Amniotic epithelial cell (primary cell): ENCODE measurements at places on chromosomes 13 and 19.

DNA sequence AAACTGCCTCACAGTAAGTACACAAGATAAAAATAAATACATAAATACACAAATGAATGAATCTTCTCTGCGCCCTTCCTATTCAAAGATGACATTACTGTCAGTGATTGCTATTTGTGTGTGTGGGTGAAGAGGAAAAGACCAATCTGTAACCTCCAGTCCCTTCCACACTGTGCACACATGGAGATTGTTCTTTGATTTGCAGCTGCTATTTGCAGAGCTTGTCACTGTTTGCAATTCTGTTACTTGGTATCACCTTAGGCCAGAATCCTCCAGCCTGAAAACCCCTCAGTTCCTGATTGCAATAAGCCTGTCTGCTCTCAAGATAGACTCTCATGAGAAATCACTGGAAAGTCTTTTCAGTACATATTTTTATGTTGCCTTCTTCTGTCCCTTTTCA is 1314.9 kb downstream of the PCDH9 start:
- no peak for DNase-seq

GRCh38 chr19:30344446-30345425 is 27.4 kb upstream of the ZNF536 start:
- no peak for DNase-seq

DNA sequence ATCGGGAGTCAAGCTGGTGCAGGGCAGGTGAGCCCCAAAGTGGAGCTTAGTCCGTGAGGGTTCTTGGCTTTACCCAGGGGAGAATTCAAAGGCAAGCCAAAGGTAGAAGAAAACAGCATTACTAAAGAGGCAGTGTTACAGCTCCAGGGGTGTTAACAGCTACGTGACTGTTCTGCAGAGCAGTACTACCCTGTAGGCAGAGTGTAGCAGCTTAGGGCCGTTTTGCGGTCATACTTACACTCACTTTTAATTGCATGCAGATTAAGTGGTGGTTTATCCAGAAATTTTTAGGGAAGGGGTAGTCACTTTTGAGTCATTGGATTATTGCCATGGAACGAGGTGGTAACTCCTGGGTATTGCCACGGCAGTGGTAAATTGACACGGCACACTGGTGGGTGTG is 482.2 kb downstream of the SLITRK5 start:
- DNase-seq = no peak

DNA sequence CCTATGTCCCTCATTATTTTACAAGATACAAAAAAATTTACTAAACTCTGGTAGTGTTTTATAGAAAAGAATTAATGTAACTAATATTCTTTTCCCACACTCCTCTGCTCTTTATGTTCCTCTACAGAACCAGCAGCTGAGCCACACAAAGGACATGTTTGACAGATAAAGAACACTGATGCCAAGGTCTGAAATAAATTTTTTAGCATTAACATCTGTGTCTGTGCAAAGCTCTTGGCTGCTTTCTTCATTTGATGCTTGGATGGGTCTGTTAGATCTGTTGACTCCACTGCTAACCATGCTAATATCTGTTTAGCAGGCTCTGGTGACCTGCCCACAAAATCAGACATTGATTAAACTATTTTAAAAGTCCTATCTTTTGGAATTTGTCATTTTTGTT is 2363.8 kb downstream of the PCDH9 start:
- no peak for DNase-seq

DNA sequence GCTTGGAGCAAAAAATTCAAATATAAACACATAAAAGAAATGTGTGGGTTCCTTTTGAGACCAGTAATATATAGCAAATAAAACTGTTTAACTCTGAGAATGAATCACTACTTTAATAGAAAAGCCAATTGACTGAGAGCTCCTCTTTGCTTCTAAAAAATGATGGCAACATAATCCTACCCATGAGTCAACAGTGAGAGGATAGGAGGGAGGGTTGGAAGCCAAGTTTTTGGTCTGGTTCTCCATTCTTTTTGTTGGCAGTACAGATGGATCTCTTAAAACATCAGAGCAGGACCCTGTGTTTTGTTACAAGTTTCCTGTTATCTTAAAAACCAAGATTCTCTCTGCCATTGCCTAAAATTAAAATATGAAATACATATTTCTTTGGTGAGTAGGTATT is 50.0 kb upstream of the POSTN start:
- DNase-seq = peak; percentile 89

- DNase-seq = no peak
Observed at GRCh38 chr19:16516923-16517610, 20.9 kb downstream of the C19orf44 start.

GRCh38 chr13:31444266-31444856 is 244.6 kb downstream of the B3GLCT start:
- no peak for DNase-seq

DNA sequence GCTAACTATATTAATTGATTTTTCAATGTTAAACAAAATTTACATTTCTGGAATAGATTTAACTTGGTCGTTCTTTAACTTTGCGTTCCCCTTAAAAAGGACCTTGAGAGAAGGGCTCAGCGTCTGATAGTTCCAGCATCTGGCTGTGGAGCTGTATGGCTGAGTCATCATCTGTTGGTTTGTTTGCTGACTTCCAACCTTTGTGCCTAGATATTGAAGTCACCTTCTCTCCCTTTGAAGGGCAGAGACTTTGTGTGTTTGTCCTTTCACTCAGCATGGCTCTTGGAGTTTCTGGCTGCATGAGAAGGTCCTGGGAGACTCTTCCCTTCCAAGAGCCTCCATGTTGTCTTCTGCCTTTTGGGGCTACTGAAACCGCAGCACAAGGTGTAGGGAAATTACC is 16.6 kb upstream of the IRS2 start:
- no peak for DNase-seq

DNA sequence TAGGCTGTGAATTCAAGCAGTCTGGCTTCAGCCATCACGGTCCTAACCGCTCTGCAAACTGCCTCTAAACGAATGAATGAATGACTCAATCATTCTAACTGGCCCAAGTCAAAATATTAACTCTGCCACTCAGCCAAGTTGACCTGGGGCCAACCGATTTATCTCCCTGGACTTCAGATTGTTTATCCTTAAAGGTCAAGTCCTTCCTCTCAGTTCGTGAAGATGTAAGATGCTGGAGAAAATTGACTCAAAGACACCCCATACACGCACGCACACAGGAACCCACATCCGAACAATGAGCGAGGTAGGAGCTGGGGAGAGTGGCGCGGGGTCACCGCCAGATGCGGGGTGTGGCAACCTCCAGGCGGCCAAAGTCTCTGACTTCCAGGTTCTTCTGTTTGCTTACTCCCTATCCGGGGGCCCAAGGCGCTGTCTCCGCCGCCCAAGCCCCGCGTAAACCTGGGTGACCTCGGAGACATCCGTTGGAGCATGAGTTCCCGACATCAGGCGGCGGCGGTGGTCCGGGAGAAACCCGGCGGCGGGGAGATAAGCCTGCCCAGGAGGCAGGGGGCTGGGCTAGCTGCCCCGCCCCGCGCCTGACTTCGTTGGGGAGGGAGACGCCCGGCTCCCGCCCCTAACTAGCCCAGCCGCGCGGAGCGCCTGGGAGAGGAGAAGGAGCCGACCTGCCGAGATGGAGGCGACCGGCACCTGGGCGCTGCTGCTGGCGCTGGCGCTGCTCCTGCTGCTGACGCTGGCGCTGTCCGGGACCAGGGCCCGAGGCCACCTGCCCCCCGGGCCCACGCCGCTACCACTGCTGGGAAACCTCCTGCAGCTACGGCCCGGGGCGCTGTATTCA is at the start of gene CYP2S1:
TSS of gene CYP2S1 (plus strand) at position 646 of the 856 bp plus-strand sequence. CDS start at position 692, 46 bp downstream.
- no peak for DNase-seq

DNA sequence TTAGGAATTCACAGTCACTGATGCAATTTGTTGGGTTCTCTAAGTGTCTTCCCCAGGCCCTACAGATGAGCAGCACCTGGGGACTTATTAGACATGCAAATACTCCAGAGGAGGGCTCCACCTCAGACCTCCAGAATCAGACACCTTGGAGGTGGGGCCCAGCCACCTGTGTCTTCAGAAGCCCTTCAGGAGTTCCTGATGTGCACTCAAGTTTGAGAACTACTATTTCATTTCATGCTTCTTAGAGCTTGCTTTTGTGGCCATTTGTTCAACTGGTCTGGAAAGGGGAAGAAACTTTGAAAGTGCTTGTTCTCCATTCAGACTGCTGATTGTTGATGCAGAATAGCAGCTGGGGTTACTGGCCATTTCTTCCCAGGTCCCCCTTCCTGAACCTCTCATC is 472.0 kb downstream of the COG6 start:
- DNase-seq = no peak

- DNase-seq = no peak
Observed at GRCh38 chr19:13902993-13903555, 2.8 kb downstream of the BRME1 start.

GRCh38 chr13:25541434-25542123 is 169.8 kb downstream of the ATP8A2 start:
- no peak for DNase-seq

- DNase-seq = no peak
Observed at GRCh38 chr13:37102896-37103295, 2.6 kb downstream of the CSNK1A1L start.

DNA sequence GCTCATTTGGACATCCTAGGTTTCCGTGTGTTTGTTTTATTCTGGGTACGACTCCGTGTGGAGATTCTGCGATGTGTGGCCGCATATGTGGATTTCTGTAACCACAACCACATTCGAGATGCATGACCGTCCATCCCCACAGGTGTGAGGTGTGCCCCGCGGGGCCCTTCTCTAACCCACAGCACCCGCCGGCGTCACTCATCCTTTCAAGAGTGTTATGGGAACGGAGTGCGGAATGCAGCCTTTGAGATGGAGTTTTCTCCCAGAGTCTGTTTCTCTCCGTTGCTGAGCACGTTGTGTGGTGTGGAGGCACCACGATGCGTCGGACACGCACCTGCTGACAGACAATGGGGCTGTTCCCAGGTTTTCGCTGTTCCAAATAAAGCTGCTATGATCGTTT is 40.0 kb downstream of the C13orf46 start:
- DNase-seq = no peak

- no peak for DNase-seq
Observed at GRCh38 chr13:74625541-74625940, 491.3 kb upstream of the KLF12 start.

DNA sequence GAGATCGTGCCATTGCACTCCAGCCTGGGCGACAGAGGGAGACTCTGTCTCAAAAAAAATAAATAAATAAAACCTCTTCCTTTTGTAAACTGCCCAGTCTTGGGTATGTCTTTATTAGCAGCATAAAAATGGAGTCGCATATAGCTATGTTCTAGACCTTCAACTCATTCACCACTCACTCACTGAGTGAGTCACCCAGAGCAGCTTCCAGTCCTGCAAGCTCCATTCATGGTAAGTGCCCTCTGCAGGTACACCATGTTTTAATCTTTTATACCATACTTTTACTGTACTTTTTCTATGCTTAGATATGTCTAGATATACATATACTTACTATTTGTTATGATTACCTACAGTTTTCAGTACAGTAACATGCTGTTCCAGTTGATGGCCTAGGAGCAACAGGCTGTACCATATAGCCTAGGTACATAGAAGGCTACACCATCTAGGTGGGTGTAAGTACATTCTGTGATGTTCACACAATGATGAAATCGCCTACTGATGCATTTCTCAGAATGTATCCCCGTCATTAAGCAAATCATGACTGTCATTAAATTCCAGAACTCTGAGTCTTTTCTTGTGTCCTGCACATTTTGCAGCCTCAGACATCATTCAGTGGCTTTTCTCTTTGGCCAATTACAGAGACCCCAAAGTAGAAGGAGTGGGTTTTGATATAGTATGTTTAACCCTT is 13.7 kb upstream of the FARP1 start:
- DNase-seq = peak; percentile 45

- DNase-seq = no peak
Observed at GRCh38 chr19:13668964-13669363, 95.4 kb upstream of the MRI1 start.

DNA sequence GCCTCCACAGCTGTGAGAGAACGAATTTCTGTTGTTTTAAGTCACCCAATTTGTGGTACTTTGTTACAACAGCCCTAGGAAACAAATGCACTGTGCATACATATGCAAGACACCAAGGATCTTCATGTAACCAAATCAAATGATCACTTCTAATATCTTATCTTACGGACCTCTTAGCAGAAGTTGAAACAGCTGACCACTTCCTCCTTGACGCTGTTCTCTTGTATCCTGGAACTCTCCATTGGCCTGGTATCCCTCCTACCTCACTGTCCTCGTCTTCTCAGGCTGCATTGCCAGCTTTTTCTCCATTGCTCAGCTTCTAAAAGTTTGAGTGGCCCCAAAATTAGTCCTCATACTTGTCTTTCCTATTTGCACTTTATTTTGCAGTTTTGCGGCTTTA is 200.4 kb downstream of the DLEU7 start:
- no peak for DNase-seq

DNA sequence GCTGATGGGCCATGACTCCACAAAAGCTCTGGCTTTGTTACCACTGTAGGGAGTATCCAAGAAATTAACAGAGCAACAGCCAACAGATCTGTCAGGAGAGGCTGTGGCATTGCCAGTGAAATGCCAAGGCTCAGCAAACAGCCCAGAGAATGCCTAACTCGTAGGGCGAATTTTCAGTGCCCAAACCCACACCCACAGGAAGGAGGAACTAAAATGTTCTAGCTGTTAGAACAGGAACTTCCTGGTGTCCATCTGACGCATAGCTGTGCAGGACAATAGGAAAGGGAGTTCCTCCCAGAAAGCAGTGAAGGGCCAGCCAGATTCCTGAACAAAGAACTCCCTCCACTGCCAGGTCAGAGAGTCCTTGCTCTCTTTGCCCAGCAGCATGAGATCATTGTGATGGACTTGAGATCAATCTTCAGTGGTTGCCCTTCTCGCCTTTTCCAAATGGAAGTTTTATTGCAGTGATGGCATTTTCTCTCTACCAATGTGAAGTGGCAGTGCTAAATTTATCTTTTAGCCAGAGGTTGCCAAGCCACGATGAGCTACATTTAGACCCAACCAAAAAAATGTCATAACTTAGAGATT is 224.2 kb upstream of the STARD13 start:
- DNase-seq = no peak

GRCh38 chr13:20353973-20354372 is 121.9 kb upstream of the GJB6 start:
- DNase-seq = peak; percentile 88

GRCh38 chr13:48562296-48563066 is 29.6 kb upstream of the RCBTB2 start:
- peak; percentile 14 for DNase-seq

DNA sequence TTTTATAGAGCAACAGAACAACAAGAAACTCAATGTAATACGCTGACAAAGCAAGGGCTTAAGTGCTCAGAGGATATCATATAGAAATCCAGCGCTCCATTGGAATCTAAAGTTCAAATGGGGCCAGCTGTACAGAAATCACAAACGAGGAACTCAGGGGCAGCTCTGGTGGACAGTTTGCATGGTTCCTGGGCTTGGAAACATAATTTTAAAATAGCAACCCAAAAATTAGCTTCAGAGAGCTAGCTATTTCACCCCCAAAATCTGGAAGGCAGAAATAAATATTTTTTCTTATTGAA is 19.2 kb upstream of the LATS2 start:
- no peak for DNase-seq

GRCh38 chr19:29587518-29587986 is 18.5 kb upstream of the POP4 start:
- no peak for DNase-seq
